ENCODE measurements at places on chromosomes 16 and 17.

DNA sequence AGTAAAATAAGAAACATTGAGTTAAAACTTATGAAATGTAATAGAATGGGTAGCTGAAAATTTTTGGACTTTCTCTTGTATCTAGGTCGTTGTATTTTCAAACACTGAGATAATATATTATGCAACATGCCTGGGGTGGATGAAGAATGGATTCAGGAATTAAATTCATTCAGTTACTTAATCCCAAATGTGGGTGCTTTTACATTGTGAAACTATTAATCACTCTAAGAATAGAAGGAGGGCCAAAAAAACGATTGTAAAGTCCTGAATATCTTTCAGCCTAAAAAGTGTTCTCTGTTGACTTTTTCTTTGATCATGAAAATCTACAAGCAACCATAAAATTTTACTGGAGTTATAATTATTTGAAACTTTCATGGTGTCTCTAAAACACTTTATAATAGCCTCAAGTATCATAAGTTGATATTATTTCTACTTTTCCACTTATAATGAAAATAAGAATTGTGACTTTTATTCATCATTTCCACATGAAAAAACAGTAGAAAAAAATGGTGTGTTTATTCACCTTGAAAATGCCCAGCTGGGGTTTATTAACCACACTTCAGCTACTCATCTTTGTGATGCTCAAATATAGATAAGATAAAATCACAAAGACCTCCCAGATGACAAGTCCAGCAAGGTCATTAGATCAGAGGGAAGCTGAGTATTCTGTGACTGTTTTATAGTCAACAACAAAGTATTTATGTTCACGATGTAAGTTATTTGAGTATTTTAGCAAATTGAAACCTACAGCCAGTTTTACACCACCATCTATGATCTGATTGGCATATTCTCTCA lies 619.9 kb upstream of the SOX9 start:
- no peak for DNase-seq

DNA sequence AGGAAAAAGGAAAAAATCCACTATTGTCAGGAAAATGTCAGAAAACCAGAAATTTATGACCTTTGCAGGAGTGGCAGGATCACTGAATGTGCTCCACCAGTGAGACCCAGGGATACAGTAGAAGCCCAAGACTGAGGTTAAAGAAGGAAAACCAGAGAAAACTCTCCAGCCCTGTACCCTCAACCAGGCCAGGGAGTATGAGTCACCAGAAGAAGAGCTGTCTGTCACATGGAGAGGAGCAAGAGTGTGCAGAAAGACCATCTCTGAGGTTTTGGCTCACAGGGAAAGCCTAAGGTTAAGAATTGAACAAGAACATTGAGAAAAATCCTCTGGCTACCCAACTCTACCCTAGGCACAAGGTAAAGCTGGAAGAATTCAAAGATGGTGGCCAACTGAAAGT lies 47.6 kb upstream of the MON1B start:
- no peak for DNase-seq

- no peak for DNase-seq
Observed at GRCh38 chr17:61670691-61671090, 79.7 kb upstream of the NACA2 start.

GRCh38 chr17:3894911-3895343 lies 2.1 kb upstream of the CAMKK1 start:
- no peak for DNase-seq

DNA sequence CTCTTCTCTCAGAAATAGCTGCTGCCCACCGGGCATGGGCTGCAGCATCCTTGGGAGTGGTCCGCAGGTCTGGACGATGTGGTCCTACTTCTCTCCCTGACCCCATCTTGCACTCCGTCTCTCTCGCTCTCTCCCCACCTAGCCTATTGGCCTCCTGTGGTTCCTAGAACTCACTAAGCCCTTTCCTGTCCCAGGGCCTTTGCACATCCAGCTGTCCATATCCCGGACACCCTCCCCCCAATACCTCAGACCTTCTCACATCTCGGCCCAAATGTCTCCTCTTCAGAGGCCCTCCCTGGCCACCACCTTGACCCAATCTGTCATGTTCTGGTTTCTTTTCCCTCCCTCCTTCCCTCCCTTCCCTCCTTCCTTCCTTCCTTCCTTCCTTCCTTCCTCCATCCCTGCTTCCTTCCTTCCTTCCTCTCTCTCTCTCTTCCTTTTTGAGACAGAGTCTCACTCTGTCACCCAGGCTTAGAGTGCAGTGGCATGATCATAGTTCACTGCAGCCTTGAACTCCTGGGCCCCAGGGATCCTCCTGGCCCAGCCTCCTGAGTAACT lies 4.5 kb downstream of the SLC4A1 start:
- no peak for DNase-seq

DNA sequence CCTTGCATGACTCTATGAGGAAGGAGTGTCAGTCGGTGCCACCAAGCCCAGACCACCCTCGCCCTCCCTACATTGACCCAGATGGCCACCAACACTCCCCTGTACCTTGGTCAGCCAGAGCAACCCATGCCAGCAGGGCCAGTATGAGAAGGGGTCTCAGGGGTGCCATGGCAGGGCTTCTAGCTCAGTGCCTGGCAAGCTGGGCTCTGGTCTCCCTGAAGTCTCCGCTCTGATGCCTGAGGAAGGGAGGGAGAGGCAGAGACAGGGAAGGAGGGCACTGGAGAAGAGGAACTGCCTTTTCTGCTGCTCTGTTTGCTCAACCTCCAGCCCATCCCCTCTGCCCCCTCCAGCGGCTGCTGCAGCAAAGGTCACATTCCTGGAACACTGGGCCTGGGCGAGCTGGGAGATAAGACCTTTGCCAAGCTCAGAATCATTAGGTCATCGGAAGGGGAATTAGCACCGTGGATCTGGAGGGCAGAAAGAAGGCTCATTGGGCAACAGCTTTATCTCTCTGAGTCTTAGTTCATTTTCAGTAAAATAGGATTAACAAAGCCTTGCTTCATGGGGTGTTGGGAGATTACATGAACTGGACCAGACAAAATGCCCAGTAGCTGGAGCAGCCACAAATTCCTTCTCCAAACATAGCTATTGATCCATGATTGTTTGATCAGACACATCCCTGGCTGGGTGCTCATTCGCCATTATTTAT lies at the start of gene VTN:
TSS of gene VTN (minus strand) at position 273 of the 709 bp plus-strand sequence. CDS start at position 169, 104 bp downstream.
- no peak for DNase-seq

DNA sequence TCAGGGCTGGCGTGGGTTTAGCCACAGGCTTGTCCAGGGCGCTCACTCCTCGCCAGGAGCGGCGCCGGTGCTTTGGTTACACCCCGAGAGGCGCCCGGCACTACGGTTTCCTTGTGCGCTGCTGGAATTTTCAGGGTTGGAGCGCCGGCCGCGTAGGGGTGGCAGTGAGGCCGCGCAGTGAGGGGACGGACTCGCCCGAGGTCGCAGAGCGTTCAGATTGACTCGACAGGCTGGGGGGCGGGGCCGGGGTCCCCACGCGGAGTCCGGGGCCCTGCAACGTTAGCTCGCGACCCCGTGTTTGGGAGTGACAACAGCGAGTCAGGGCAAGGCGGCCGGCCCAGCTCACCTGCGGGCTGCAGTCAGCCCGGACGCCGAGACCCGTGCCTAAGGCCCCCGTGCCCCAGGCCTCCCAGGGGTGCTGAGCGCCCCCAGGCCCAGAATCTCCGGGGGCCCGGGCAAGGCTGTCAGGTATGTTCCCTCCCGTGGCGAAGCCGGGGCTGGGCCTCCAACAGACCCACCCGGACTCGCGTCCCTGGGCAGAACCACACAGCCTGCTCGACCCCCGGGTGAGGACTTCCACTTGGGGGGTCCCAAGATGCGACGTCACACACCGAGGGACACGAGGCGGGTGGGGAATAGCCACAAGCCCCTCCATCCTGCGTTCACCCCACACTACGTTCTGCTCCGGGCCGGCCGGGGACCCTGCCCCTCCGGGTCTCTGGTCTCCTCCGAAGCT lies 1.3 kb upstream of the ACTG1 start:
- DNase-seq: peak; percentile 84

- no peak for DNase-seq
Observed at GRCh38 chr16:83951544-83951943, 1.5 kb upstream of the OSGIN1 start.

- no peak for DNase-seq
Observed at GRCh38 chr17:40093580-40094201, 6.7 kb downstream of the NR1D1 start.

- no peak for DNase-seq
Observed at GRCh38 chr16:15502041-15502725, 67.8 kb downstream of the BMERB1 start.

GRCh38 chr17:57256708-57257112 lies 387 bp downstream of the MSI2 start:
- no peak for DNase-seq

DNA sequence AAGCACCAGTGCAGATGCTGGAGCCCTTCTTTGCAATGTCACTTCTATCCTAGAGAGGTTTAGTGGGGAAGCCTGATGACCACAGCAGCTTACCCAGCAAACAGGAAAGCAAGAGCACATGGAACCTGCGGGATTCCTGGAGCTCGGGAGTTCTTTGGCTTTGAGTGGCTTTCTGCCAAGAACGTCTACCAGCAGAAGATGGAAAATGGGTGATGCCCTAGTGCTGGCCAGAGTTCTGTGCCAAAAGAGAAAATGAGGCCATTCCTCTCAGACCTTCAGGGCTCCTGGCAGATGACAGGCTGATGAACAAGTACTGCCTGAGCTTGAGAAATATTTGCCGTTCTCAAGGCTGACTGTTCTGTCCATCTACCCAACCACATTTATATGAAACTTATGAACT lies 332.1 kb upstream of the CCL2 start:
- no peak for DNase-seq

DNA sequence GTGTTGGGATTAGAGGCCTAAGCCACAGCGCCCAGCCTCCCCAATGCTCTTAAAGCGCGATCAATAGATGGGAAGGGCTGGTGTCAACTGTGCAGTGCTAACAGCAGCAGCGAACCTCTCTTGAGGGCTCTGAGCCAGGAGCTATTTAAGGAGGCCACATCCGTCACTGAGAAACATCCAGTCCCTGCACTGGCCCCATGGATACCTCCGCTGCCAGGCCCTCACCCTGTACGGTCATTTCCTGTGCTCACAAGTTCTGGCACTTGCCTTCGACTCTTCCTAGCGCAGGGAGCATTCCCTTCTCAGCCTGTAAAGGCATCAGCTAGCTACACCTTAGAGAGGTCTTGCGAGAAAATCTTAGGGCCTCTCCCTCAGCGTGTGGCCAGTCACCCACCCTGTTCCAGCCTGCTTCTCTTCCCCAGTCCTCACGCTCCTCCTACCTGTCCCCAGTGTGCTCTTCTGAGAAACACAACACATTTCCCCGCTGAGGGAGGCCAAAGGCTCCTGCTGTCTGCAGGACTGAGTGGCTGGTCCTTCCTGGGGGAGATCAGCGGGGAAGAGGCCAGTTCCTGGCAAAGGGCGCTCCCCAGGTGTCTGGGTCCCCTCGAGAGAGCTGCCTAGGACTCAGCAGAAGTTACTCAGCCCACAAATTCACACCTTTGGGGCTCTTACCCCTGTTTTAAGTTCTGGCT lies 28.6 kb downstream of the GTF3C1 start:
- DNase-seq: no peak

- DNase-seq: no peak
Observed at GRCh38 chr16:86563469-86564345, 2.9 kb upstream of the FOXC2 start.

DNA sequence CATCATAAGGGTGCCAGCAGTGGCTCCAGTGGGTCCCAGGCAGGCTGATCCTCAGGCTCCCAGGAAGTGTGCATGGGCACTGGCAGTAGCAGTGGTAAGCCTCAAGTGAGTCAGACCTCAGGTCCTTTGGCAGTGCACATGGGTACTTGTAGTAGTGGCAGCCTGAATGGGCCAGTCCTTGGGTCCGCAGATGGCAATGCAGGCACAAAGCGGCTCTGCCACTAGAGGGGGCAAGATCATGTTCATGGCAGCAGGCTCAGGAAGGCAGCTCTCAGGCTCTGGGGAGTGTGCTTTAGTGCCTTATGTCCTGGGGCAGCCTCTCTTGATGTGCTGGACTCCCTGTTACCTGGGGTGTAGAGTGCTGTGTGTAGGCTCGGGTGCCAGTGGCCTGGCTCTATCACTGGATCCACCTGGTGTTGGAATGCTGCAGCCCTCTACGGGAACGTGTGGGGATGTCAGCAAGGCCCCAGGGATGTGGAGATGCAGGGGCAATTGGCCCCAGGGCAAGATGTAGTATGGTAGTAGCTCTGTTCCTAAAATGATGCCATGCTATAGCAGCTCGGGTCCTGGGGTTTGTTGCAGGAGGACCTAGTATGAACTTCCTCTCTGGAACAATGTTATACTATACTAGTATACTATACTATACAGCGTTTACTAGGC lies 11.0 kb downstream of the ACSM3 start:
- DNase-seq: peak; percentile 66
